ENCODE measurements at places on chromosomes 1 and 21.

DNA sequence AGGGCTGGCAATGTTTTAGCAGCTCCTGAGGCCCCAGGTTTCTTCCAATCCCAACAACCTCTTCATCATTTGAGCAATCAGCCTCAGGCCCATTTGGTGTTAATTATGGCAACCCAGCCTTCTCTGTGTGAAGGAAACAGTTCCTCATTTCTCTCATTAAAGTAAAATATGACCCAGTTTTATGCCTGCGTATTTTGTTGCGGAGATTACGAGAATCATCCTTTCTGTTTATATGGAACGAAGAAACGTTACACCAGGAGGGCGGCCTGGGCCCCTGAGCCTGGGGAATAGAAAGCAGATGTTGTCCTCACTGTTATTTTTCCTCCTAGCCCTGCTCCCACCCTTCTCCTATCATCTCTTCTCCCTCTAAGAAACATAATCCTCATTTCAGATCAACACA lies 332.2 kb upstream of the USP24 start:
- no peak for DNase-seq

DNA sequence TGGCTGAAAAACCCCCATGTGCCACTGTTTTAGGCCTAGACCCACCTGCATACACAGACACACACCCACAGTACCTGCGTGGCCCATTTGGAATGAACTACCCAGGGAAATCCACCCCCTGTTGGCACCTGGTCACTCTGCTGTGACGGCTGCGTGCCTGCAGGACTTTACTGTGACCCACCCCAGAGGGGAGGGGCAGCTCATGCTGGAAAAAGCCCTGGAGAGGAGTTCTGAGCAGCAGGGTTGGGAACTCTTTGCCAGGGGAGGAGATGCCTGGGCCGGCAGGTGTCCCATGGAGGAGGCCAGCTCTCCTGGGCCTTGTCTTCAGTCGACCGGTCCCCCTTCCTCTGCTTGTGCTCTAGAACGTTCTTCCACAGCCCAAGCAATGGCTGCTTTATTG lies 87.3 kb upstream of the CSF3R start:
- DNase-seq, result peak; percentile 42

GRCh38 chr1:109208394-109208793 lies 5.3 kb upstream of the SARS1 start:
- DNase-seq, result no peak

GRCh38 chr1:41454406-41454805 lies 30.1 kb downstream of the EDN2 start:
- DNase-seq, result no peak

GRCh38 chr1:29521811-29522580 lies 285.7 kb downstream of the PTPRU start:
- peak; percentile 59 for DNase-seq

- peak; percentile 75 for DNase-seq
Observed at GRCh38 chr1:30748699-30749401, 8.7 kb downstream of the LAPTM5 start.

- DNase-seq, result no peak
Observed at GRCh38 chr1:178098262-178098661, 4.4 kb downstream of the RASAL2 start.

DNA sequence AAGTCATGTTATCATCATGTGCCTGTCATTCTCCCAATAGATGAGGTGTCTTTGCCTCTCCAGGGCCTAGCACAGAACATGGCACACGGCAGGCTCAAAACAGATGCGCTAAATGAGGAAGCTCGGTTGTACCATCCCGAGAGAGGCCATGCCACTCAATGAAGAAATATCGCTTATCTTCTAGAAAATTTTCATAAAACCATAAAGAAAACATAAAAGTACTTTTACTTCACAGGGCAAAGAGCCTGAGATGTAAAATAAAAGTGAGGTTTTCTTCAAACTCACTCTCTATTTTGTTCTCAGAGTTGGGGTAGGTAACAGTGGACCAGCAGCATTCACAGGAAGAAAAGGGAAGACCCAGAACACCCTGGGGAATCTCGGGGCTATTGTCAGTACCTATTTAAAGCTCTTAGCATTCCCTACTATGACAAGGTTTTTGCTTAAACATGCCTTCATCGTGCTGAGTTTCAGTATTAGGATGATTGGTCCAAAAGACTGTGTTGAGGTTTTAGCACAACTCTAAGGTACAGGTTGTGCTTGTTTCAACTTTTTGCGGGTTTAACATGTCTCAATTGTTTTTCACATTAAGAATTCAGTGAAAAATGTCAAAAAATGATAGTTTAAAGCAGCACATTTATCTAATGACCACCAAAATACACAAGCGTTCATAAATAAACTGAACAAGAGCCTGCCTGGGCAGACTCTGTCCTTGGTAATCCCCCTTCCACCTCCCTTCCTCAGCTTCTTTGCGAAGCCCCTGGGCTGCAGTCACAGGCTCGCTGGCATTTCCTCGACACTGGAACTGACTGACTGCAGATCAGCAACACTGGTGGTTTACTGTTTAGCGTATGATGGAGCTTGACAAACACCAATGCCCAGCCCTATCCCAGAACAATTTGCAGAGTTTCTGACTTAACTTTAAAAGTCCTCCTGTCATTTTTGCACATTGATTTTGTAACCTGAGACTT lies 55.6 kb downstream of the COQ8A start:
- DNase-seq, result no peak

GRCh38 chr1:164671323-164671965 lies 112.5 kb downstream of the PBX1 start:
- no peak for DNase-seq

- DNase-seq, result no peak
Observed at GRCh38 chr1:21174230-21174629, 2.5 kb downstream of the EIF4G3 start.

GRCh38 chr21:41703857-41704501 lies 62.9 kb downstream of the RIPK4 start:
- DNase-seq, result no peak

DNA sequence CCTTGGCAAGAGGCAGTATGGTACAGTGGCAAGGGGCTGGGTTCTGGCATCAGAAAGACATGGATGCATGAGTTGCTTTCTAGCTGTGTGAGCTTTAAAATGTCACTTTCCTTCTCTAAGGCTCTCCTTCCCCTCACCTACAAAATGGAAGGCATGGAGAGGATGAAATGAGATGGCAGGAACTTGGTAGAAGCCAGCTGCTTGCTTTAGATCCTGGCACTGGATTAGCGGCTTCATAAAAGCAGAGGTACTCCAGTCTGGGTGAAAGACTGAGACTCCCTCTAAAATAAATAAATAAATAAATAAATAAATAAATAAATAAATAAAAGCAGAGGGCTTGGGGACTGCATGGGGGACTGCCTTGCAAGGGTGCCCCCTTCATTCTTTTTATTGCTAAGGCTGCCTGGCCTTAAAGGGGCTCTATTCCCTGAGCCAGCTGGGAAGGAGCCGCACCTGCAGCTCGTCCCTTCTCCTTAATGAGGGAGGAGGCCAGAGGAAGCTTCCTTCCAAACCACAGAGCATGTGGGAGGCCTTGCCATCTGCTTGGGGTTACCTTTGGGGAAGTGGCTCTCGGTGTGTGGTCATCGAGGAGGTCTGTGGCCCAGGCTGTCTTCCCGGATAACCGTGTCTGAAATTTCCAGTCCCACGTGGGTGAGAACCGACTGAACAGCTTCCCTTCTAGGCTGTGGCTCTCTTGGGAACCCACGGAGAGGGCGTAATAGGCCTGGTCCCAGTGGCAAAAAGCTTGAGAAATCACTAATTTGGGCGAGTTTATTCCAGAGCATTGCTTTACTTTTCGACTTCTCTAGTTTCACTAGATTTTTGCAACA lies 2.0 kb upstream of the ATP13A2 start:
- peak; percentile 51 for DNase-seq

DNA sequence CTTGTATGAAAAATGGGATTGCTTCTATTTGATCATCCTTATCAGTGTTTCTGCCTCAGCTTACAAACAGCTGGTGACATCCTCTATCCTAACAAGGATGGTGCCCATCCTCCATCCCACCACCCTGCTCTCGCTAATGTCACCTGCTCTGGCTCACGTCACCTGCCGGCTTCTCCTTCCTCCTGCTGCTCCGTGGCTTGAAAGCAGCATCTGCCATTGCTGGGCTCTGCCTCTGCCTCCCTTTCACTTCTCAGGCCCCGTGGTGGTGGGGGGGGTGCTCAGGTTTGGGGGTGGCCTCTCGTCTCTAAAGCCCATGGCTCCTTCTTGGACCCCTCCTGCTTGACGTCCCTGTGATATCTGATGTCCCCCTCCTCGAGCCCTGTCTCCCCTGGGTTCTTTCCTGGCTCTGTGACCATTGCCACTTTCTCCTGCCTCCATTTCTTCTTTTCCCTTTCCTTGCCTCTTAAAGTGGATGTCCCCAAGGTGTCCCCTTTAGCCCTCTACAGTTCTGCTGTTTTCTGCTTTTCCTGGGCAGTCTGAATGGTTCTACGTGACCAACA lies 135.5 kb upstream of the ERRFI1 start:
- no peak for DNase-seq

- DNase-seq, result peak; percentile 67
Observed at GRCh38 chr1:19398309-19398760, 86.2 kb downstream of the SLC66A1 start.

DNA sequence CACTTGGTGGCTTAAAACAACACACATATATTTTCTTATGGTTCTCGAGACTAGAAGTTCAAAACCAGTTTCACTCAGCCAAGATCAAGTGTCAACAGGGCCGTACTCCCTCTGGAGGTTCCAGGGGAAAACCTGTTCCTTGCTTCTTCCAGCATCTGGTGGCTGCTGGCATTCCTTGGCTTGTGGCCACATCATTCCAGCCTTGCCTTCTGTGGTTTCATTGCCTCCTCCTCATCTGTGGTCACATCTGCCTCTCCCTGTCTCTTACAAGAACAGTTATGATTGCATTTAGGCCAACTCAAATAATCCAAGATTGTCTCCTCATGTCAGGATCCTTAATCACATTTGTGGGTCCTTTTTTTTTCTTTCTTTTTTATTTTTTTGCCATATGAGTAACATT lies 240.7 kb upstream of the HOOK1 start:
- DNase-seq, result no peak

DNA sequence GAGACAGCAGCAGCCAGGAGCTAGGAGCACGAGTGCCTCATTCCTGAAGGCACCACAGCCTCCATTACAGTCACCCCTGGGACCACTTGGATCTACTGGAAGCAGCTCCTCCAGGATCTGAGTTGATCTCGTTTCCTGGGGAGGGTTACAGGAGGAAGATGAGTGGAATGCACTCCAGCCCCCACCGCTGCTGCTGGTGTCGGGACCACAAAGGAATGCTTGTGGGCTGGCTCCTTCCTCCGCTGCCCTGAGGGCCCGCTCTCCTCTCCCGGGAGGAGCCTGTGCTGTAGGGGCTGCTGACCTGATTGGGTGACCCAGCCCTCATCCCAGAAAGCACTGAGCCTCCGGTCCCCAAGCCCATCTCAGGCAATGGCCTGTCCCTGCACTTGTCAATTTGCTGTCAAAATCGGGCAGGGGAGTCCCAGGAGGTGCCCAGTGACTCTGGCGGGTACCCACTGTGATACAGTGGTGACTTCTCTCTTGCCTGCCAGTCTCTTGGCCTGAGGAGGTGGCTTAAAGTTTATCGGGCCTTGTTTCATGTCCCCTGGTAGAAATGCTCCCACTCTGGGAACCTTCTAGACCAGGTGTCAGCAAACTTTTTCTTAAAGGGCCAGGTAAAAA lies 23.1 kb downstream of the IL10RB start:
- DNase-seq, result no peak

DNA sequence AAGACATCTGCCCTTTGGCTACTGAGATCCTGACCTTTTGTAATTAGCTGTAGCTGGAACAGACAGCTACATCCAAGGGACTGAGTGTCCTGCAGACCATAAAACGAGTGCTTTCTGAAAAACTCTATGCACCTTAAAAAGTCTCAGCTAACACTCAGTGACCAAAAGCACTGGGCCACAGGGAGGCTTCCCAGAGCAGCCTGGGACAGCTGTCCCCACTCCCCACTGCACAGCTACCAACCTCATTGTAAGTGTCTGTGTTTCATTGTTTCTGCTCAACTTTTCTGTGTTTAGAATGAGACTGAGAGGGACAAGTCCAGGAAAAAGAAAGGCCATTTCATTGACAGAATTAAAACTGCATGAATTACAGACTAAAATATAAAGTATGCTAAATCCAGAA lies 80.7 kb downstream of the SMYD2 start:
- DNase-seq, result no peak

- no peak for DNase-seq
Observed at GRCh38 chr1:53265581-53265980, 27.3 kb upstream of the MAGOH start.

DNA sequence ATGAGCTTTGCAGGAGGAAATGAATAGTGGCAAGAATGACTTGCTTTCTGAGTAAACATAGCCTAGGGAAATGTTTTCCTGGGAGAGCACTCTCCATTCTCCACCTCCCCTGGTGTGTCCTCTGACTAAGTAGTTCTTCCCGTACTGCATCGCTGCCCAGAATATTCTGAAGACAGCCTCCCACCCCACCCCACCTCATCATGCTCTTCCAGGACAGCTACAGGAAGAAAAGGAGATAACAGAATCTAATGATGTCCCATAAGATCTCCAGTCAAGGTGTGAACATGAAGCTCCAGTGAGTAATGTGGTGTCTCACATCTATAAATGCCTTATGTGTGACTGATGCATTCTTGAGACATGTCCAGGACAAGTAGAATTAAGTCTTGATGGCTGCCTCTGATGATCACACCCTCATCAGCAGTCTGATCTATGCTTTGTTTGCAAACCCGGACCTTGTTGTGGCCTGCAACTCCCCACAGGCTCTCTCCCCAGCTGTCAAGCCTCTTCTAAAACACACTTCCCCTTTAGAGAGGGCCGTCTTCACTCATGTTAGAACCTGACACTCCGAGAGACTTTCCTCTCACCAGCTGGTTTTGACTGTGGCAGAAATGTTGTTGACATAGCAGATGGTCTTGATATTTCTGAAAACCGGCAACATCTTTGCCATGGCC lies 183.0 kb downstream of the CYYR1 start:
- no peak for DNase-seq

DNA sequence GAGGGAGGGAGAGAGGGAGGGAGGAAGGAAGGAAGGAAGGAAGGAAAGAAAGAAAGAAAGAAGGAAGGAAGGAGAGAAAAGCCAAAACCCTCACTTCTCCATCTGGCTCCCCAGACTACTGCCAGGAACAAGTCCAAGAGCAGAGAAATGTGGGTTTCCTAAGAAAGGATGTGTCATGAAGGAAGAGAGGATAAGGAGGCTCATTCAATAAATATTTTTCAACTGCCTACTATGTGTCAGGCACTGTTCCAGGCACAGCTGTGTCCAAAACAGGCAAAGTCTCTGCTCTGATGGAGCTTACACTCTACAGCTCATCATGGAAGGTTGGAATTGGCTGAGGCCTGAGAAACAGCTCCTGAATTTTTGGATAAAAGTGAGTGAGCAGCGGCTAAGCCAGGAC lies 42.6 kb upstream of the ATP2B4 start:
- no peak for DNase-seq

GRCh38 chr1:191320062-191320461 lies 838.2 kb upstream of the RGS18 start:
- DNase-seq, result no peak

DNA sequence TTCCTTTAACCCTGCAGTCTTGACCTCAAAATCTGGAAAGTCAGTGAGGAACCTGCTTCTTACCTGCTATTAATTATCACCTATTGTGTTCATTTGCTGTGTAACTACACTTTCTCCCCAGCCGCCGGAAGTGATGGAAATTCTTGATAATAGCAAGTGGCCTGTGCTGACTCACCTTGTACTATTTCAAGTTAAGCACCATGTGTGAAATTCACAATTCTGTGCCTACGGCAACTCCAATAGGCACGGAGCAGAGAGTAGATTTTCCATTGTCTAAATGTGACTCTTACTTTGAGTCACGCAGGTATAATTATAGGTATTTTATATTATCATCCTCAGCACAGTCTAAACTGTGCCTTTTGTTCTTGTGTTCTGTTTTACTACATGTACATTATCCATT lies 466.8 kb downstream of the KIF26B start:
- no peak for DNase-seq

All from activated effector memory CD4-positive, alpha-beta T cell treated with anti-CD3 and anti-CD28 coated beads, Interleukin-2, amount 50 U/mL, for 16 hours (primary cell).